ENCODE measurements at places on chromosomes 4 and X.

GRCh38 chr4:1841201-1841886 lies 14.6 kb downstream of the LETM1 start:
- no peak for DNase-seq

DNA sequence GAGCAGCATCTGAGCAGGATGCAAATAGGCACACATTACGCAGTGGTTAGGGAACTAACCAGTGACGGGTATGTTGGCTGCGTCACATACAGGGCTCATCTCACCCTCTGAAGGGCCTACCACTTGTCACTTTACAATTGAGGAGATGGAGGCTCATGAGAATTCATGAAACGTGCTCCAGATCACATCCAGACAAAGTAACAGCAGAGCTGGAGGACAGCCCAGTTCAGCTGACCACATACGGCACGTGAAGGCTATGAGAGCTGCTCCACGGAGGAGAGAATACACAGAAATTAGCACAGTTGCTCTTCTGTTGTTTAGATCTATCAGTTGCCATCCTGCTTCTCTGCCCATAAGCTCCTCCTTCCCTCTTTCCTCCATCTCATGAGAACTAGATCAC lies 78.4 kb downstream of the FAM9B start:
- DNase-seq = no peak

- DNase-seq = no peak
Measured at GRCh38 chr4:151934766-151935165, 174.0 kb upstream of the GATB start.

- no peak for DNase-seq
Measured at GRCh38 chr4:118124997-118125396, 90.7 kb downstream of the NDST3 start.

- no peak for DNase-seq
Measured at GRCh38 chr4:120447774-120448173, 381.1 kb upstream of the MAD2L1 start.

DNA sequence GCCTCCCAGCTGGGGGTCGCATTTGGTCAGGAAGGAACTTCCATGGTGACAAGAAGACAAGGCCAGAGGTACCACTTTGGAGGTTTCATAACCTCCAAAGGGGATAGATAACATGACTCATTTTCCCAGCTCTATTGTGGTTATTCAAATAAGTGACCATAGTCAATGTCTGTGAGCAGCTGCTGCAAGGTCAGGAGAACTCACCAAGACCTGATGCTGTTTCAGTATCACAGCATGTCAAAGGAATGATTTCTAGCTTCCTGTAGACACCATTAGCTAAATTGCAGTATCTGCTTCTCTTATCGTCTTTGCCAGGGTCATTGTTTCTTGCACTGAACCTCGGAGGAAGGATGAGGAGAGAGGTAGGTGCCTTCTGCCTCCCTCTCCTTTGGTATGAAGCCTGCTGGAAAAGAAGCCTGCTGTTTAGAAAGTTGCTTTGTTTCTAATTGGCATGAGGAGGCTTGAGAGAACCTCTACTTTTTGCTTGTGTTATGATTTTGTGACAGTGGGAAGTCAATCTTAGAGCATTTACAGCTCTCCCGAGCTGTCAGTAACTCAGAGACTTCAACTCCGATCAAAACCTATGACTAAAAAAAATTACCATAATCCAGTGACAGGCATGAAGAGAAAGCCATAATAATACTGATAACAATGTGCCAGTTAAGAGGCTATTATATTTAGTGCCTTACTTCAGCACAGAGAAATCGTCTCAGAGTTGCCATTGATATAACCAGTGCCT lies 38.0 kb upstream of the GATB start:
- no peak for DNase-seq

DNA sequence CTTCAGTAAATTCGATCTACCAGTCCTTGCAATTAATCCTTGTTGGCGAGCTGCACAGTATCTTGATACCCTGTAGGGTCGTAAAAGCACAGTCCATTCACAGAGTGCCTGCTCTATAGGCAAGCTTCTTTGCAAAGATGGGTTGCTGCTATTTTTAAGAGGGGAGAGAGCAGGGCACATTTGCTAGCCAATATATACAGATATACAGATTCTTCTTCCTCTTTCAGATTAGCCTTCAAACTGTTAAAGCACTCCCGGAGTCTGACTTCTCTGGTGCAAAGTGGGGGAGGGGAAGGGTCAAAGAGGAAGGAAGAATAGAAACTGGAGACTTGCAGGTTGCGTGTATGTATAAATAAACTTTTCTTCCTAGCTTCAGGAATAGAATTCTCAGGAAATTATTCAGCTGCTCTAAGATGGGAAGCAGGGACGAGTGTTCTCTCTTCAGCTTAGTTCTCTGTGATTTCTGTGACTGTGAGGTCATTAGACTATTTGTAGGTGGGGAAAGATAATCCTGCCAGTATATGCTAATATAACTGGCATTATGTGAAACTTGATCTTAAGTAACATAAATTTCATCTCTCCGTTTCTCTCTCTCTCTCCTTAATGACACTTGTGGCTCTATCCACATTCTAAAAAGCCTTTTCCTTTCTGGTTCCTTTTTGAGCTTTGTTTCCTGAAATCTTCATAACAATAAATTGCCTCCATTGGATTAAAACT lies at the start of gene CYSLTR1:
Gene CYSLTR1 (minus strand): TSS at position 242 of the 717 bp plus-strand sequence. CDS start 53,865 bp downstream, outside the sequence.
- DNase-seq = no peak

- DNase-seq = no peak
Measured at GRCh38 chr4:40648131-40648530, 18.5 kb upstream of the RBM47 start.

- DNase-seq = no peak
Measured at GRCh38 chr4:165379678-165380064, 863 bp downstream of the CPE start.

- DNase-seq = no peak
Measured at GRCh38 chrX:77564823-77565222, 117.6 kb downstream of the FGF16 start.

DNA sequence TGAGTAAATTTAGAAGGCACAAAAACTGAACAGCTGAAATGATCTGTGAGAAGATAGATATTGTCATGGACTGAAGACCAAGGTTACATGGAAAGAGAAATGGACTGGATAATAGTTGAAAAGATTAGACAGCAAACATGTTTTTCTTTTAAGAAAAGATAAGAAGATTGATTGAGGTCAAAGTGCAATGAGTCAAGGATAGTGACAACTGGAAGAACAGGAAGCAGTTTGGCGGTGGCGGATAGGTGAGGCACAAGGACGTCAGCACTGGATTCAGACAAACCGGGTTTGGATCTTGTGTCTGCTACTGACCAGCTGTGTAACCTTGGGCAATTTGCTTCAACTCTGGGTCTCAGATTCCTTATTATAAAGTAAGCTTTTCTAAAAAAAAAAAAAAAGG lies 2.0 kb upstream of the HPGD start:
- no peak for DNase-seq

DNA sequence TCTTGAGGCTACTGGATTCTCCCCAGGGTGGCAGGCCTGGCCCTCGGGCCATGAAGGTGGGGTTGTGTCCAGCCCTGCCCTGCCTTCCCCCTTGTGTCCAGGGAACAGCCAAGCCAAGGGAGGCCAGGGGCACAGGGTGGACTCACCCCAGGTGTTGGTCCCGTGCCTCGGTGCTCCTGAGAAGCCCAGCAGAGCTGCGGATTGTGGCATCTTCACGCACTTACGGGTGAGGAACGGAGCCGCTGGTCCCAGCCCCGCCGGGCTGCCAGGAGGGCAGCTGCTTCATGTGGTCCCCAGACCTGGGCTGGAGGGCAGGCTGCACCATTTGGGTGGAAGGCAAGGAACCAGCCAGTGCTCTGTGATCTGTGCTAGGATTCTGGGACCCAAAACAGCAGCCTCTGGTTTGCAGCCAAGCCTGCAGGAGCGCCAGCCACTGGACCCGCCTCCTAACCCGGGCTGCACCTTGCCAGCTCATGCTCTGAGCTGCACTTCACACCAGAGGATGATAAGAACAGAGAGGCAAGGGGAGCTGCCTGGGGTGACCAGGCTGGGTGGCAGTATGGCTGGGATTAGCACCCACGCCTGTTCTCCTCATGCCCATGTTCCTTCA lies 36.1 kb upstream of the HMX1 start:
- no peak for DNase-seq

DNA sequence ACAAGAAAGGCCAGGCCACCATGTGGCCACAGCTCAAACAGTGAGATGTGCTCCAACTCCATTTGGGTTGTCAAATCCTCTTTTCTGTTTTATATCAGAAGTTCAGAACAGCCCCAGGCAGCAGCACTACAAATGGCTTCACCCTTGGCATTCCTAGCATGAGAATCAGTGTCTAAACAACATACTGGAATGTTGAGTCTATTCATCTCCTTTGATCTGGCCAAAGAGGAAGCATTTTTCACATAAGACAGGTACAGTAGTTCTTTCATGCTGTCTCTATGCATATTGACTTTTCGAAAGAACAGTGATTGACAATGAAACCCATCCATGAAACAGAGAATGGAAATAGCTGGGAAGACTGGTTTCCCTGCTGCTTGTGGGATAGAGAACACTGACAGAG lies 289.5 kb downstream of the USP46 start:
- no peak for DNase-seq

DNA sequence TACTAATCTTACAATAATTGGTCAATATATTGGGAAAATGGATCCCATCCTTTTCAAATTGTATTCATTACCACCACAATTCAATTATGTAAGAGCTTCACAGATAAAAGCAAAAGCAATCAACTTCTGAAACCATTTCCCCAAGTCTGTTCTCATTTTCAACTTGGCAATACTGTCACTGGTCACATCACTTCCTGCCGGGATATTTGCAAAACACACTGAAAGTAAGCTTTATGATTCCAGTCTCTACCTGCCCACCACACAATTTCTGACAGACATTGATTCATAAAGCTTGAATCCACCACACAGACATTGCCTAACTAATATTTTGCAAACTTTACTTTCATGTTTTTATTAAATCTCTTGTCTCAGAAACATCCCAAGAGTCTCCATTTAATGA lies 53.6 kb downstream of the LIN54 start:
- no peak for DNase-seq

GRCh38 chr4:186586205-186586604 lies 30.8 kb upstream of the MTNR1A start:
- DNase-seq = no peak

All from stimulated activated CD8-positive, alpha-beta memory T cell treated with anti-CD3 and anti-CD28 coated beads, Interleukin-15, amount 100 ng/mL, for 24 hours (primary cell).